ENCODE measurements at places on chromosomes 7 and 10.

- no peak for DNase-seq
Observed at GRCh38 chr7:107228291-107228690, 59.5 kb downstream of the HBP1 start.

DNA sequence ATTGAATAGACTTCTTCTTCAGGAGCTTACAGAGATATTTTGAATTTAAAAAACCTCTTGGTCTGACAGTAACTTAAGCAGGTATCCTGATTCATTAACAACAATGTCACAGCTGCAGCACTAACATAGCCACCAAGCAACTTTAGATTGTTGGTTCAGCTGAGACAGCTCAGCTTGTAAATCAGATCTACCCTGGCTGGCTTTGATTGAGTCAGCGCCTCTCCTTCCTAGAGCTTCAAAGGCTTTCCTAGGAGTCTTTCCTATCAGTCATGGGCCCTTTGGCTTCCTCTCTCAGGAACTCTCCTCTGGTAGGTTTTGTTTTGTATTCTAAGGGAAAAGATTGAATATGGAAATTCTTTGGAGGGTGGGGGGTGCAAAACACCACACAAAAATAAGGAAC is 70.7 kb upstream of the STEAP4 start:
- no peak for DNase-seq

- DNase-seq: no peak
Observed at GRCh38 chr10:83723080-83723479, 416.2 kb upstream of the GHITM start.

DNA sequence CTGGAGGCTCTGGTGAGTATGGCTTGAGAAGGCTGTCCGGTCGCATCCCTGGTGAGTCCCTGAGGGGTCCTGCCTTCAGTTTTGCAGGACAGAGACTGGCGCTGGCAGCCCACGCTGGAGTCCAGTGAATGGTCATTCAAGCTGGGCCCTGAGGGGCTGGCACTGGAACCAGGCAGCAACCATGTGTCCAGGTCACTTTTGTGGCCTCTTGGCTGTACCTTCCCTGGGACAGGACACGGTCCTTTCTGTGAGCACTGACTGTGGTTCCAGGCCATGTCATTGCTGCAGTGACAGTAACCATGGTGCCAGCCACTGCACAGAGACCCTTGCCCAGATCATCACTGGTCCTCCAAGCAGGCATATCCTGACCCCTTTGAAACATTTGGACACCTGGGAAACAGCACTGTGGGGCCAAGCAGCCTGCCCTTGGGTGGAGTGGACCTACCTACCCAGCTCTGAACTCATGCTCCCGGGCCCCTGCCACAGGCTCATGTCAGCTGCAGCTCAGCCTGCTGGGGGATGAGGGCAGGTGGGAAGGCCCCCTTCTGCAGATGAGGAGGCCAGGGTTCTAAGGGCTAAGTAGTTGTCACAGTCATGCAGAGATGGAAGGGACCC is 72.1 kb downstream of the ADCY1 start:
- no peak for DNase-seq

DNA sequence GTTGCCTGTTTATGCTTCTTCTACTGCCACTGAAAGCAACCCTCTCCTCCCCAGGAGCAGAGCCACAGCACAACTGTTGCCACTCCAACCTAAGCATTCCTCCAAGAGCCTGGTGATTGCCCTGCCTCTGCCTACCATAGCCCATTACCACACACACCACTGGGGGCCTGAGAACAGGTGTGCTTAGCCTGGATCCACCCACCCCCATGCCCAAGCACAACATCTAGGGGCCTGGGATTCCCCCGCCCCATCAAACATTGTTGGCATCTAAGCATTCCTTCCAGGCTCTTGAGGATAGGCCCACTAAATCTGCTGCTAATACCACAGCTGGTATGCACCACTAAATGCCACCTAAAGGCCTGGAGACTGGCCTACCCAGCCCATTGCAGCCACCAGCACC is 43.3 kb upstream of the ASAH2 start:
- DNase-seq: no peak

DNA sequence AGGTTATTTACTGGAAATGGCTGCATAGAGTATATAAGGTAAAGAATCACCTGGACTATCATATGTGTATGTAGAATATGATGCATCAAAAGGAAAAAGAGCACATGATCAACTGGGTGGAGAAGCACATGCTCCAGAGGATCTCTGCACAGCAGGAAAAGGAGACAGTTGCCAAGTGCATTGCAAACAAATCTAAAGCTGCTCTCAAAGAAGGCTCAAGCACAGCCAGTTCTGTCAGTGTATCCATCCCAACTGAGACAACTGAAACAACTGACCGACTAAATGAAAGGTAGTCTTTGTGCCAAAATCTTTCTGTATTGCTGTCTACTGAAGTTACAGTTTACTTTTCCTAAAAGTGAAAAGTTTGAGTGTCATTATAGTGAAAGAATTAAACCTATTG is 83.2 kb upstream of the SGCE start:
- DNase-seq: no peak
